ENCODE measurements at places on chromosomes 4 and X.

GRCh38 chrX:132365490-132365889 is 123.3 kb downstream of the MBNL3 start:
- no peak for DNase-seq

GRCh38 chr4:121454251-121454979 is 73.6 kb upstream of the QRFPR start:
- peak; percentile 36 for DNase-seq

- DNase-seq, result no peak
Observed at GRCh38 chr4:104763554-104764222, 269.0 kb upstream of the CXXC4 start.

GRCh38 chr4:138758876-138759553 is 256.6 kb upstream of the NOCT start:
- DNase-seq, result no peak

GRCh38 chr4:127479031-127479622 is 153.6 kb upstream of the INTU start:
- peak; percentile 42 for DNase-seq

DNA sequence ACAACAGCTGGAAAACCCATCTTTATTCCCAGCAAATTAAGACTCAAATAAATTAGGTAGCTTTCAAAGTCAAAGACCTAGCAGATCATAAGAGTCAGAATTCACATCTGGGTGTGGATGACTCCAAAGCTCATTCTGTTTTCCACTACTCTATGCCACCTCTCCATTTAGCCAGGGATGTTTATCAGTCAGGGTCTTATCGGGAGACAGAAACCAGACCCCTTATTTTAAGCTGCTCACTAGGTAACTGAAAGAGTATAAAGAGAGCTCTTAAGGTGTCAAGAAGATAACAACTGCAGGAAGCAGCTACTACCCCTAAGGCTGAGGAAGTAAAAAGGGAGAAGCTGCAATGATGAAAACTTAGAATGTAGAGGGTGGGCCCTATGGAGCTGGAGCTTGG is 333.7 kb upstream of the KLF3 start:
- DNase-seq, result no peak

- DNase-seq, result no peak
Observed at GRCh38 chr4:145933134-145933533, 5.5 kb downstream of the ZNF827 start.

DNA sequence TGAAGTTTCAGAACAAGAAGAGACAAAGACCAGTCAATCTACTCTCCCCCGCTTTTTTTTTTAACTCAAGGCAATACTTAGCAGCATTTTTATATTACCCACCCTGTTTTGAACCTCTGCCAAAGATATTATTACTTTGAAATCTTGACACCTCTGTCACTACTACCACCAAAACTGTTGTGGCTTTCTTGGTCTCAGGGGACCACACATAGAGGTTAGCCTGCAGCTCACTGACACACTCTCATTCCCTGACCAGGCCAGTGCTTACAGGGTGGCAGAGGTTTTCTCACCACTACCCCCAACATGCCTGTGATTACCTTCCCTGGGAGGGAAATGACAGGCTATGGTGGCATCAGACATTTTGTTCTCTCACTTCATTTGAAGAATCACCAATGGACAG is 137.4 kb upstream of the STIM2 start:
- no peak for DNase-seq

- no peak for DNase-seq
Observed at GRCh38 chrX:122566401-122566800, 617.7 kb upstream of the GRIA3 start.

DNA sequence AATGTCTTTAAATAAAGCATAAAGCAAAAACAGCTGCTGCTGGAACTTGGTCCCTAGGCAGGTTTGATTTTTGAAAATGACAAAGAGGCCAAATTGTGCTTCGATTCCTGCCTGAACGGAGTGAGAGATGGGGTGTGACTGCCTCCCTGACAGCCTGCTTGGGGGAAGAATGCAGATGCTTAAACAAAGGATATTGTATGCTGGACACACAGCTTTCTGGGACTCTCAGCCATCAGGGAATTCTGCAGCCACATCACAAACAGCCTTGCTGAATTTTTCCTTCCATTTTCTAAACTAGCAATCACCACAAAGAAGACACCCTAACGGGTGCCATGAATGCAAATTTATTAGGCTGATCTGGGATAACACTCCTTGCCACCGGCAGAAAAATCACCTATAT is 83.9 kb upstream of the CPEB2 start:
- DNase-seq, result no peak

DNA sequence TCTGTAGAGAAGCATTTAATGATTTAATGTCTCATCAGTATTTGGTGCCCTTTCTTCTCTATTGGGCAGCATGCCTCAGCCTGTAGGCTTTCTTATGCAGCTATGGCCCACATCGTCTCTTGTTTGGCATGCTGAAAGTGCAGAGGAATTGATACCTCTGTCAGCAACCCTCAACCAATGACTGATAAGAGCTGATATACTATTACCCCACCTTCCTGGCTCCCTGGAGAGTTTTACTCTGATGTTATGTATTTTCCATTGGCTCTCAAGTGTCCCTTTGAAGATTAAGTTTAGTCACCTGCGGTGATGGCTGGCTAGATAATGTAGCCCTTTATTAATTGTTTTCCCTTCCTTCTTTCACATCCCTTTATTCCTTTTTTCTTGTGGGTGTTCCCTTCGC is 41.2 kb upstream of the PDHA2 start:
- no peak for DNase-seq

DNA sequence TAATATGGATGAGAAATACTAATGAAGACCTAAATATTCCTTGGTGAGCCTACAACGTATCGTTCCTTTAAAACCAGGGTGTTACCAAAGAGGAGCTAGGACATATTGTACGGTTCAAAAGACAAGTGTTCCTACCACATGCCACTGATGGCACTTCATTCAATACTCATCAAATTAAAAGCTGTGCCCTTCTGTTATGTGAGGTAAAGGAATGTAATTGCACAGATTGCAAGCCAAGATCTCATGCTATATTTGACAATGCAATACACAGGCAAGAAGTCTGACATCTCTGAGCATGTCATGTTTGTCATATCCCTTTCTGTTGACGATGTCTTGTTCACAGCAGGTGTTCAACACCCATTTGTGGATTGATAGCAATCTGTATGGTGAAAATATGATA is 6.9 kb downstream of the FGF13 start:
- DNase-seq, result no peak

- DNase-seq, result peak; percentile 47
Observed at GRCh38 chr4:109548655-109549054, 11.4 kb upstream of the MCUB start.

DNA sequence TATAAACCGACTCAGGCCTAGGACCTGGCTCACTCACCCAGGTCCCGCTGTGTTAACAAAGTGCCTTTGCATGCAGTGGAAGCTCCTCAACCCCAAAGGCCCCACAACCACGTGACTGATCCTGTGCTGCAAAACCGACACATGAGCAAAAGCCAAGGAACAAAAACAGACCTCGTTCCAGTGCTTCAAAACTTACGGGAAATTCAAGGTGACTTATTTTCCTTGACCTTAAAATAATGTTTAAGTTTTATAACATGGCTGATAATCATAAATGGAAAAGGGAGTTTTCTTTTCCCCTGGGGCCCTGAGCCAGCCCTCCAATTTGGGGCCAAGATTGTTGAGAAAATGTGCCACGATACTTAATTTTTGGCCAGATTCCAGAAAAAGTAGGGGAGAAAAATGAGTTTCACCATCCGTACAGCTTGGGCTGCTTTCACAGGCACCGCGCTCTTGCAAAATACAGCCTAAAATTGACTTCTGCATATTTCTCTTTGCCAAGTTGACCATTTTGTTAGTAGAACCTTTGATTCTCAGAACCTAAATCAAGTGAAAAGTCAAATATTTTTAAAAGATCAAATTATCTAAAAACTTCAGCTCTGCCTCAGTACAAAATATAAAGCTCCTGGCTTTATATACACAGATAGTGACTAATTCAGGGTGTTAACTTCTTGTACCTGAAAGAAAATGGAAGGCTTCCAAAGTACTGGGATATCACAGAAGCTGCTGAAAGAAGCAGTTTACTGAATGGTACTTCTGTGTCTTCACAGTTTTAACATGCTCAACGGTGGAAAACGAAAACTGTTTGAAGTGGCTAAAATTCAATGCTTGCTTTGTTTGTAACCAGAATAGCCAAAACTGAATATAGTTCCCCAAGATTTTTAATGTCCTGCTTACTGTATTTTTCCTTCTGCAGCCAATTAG is 93.8 kb downstream of the APBB2 start:
- DNase-seq, result no peak

DNA sequence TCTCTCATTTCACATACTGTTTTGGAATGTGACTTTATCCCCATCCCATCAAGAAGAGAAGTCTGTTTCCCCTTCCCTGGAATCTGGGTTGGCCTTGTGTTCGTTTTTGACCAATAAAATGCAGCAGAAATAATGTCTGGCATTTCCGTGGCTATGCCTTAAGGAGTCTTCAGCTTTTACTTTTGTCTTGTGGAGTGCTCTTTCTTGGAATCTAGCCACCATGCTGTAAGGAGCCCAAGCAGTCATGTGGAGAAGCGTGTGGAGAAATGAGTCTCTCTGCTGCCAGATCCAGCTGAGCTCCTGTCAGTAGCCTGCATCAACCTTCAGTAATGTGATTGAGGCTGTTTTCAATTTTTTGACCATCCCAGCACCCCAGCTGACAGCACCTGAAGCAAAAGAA is 84.4 kb upstream of the ARMCX2 start:
- no peak for DNase-seq

DNA sequence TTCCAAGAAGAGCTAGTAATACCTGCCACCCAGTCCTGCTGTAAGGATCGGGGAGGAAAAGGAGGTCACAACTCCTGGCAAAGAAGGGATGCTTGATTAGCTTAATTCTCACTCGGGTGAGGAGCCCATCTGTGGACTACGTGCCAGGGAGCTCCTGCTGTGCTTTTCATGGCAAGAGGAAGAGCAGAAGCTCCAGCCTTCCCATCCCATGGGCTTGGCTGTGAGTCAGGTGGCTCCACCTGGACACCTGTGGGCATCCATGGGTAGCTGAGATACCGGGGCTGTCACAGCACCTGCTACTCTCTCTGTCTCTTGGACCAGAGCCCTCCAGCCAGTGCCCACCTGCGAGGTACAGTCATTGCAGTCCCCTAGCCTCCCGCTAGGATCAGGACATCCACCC is 18.0 kb downstream of the CLNK start:
- no peak for DNase-seq

DNA sequence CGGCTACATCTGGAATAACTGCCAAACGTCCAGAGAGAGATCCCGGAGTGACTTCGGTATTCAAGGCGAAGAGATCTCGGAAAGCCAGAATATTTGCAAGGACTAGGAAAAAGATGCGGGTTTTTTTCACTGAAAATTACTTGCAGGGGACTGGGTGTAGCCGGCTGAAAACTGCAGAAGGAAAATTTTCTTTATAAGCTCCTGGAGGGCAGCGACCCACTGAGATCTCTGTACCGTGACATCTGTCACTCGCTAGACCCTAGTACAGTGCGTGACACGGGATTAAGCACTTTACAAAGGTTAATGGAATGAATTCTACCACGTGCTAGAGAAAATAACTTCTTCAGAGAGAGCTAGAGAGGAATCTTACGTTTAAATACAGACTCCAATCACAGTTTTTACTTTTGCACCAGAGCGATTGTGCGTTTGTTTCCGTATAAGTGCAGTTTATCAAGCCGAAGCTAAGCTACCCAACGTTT is 1.1 kb upstream of the LCORL start:
- no peak for DNase-seq

- DNase-seq, result no peak
Observed at GRCh38 chrX:135498236-135498635, 22.2 kb upstream of the INTS6L start.

- no peak for DNase-seq
Observed at GRCh38 chr4:7596918-7597606, 162.3 kb upstream of the PSAPL1 start.

DNA sequence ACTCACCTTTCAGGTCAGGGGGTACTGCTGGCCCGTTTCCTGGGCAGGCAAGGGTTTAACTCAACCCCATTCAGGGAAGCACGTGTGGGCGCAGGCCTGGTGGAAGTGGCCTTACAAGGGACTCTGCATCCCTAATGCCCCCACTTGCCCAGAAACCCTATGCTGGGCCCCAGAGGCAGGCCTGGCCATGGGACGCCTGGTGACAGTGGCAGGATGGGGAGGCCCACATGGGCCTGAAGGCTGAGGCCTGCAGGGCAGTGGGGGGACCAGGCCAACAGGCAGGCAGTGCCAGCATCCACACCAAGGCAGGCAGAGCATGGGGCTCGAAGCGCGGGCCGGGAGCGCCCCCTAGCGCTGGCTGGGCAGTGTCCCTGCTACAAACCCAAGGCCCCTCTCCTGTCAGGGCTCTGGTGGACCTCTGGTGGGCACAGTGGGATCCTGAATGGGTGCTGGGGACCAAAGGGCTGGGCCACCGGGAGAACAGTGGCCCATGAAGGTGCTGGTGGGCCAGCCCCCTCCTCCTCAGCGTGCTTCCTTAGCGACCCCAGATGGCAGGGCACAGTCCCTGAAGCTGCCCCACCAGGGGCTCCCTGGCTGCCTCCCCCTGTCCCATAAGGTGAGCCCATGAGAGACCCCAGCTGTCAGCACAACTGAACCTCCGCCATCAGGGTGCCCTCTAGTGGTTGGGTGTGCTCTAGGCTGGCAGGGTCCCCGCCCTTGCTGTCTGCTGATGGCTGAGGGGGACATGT is 16.8 kb downstream of the FGFR3 start:
- DNase-seq, result peak; percentile 35

GRCh38 chrX:57821703-57822387 is 88.4 kb downstream of the ZXDA start:
- peak; percentile 17 for DNase-seq

- no peak for DNase-seq
Observed at GRCh38 chr4:56990109-56990905, 11.6 kb downstream of the POLR2B start.

DNA sequence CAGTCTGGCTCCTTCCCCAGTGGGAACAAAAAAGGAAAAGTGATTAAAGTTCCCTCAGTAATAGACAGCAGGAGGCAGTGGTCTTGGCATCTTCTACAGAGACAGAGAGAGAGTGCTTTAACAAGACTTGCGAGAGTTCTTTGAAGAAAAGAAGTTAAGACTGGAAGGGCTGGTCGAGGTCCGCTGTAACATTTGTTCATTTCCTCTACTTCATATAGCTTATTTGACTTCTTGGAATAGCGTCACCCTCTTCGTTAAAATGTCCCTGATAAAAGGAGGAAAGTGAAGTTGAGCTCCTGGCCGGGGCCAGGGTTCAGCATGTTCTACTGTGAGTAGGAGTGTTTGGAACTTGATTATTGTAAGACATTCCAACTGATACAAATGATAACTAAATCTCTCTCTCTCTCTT is 179.8 kb downstream of the SLIT2 start:
- DNase-seq, result no peak

DNA sequence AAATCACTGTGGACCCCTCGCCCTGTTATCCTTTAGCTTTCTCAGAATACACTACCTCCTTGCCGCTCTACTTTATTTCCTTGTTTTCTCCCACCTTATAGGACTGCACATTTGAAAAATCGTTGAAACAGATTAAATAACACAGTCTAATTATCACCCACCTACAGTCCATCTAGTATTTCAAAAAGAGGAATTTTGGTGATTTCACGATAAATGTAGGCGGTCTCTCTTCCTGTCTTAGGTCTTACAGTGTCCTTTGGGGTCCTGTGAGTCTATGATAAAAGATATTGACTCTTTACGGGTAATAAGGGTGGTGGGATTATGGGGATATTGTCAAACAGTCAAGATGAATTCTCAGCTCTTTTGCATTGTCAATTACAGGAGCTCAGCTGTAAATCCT is 2.4 kb upstream of the TBL1X start:
- DNase-seq, result no peak

- DNase-seq, result no peak
Observed at GRCh38 chr4:185358959-185359358, 36.8 kb downstream of the LRP2BP start.

Data from kidney glomerular epithelial cell (primary cell).